Mammary epithelial cell (primary cell): ENCODE measurements at places on chromosomes 12 and 14. TPM values are rescaled to one million over a fixed set of nuclear protein-coding genes. Genes with fewer than 3 reads are reported as not detected.

MYF6 gene
- total RNA-seq: not detected

CHD8 gene
- 69.2 TPM for total RNA-seq

FLVCR2 gene
- 2.8 TPM for total RNA-seq

C14orf39 gene
- total RNA-seq: not detected in 2 replicates

GOLGA3 gene
- 75.5 and 89.9 TPM in 2 replicates for total RNA-seq

GRIN2B gene
- not detected in 2 replicates for total RNA-seq

FAM181A gene
- 0.17 TPM for total RNA-seq

ADAM21 gene
- 0.32 and 0.68 TPM in 2 replicates for total RNA-seq

RAPGEF3 gene
- 9.7 TPM for total RNA-seq

DNA sequence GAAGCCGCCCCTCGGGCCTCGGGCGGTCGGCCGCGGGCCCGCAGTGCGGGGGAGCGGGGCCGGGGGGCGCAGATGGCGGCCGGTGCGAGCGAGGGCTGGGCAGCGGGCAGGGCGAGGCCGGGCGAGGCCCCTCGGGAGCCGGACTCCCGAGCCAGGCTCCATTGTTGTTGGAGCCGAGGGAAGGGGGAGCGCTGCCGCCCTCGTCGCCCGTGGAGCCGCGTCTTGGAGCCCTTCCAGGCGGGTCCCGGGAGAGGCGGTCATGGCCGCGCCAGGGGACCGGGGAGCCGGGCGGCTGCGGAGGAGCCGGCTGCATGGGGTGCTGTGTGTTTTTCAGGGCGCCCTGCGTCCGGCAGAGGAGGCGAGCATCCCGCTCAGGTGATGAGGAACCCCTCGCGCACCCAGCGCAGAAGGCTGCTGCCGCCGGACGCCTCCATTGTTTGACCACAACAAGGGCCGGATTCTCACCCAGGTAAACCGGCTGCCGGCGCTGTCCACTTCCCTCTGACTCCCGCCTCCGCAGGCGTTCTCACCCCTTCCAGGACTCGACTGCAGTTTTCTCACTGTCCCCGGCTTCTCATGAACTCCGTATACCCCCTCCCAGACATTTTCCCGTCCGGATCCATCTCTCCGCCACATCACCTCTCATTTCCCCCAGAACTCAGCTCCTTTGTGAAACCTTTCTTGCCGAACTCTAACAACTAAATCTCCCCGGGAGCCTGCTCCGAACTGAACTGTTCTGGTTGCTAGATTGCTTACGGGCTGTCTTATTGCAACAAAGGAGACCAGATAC, 732 bp downstream of the ZNF664 start:
- peak; percentile 49 for DNase-seq

- no peak for DNase-seq
Observed at GRCh38 chr12:29572938-29573337, 75.5 kb upstream of the OVCH1 start.

DNA sequence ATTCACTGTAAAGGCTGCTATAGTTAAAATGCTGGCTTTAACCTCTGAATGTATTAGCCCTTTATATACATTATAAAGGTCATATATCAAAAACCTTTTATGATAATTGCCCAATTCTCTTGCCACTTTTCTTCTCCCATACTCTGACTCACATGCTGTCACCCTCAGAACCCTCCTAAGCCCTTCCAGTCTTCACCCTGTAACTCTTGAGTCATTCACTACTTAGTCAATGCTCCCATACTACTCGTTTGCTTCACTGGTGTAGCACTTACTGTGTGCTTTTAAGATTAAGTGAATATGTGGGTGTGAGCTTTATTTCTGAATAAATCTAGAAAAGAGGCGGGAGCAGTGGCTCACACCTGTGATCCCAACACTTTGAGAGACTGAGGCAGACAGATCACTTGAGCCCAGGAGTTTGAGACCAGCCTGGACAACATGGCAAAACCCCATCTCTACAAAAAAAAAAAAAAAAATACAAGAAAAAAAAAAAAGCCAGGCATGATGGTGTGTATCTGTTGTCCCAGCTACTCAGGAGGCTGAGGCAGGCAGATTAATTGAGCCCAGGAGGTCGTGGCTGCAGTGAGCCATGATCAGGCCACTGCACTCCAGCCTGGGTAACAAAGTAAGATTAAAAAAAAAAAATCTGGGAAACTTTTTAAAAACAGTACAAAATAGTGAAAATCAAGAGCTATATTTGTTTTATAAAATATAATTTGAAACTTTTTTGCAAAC, 37.6 kb downstream of the SPATA7 start:
- DNase-seq: peak; percentile 85

DNA sequence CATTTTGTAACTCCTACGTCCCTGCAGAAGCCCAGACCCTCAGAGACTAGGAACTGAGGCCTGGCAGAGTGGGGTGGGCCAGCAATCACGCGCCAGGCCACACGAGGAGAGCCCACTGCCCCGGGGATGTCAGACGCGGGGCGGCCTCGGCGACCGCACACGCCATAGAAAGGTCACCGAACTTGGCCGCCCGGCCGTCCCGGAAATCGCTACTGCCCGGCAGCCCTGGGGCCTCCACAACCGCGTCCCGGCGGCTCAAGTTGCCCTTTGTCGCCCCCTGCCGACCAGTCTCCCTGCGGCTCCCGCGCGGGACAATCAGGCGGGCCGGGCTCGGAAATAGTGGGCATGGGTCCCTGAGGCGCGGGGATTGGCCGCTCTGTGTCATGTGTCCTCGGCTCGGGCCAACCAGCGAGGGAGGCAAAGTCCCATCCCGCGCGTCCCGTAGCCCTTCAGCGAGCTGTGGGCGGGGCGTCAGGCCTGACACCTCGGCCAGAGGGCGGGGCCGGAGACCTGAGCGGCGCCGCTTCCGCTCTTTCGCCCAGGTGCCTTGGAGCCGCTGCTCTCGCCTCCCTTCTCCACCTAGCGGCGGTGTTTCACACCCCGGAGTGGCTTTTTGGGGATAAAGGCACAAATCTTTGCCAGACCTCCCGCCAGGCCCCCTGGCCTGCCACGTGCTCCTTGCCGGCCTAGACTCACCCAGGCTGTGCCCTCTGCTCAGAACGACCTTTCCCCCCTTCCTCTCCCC, 33.4 kb upstream of the DEGS2 start:
- peak; percentile 99 for DNase-seq

DNA sequence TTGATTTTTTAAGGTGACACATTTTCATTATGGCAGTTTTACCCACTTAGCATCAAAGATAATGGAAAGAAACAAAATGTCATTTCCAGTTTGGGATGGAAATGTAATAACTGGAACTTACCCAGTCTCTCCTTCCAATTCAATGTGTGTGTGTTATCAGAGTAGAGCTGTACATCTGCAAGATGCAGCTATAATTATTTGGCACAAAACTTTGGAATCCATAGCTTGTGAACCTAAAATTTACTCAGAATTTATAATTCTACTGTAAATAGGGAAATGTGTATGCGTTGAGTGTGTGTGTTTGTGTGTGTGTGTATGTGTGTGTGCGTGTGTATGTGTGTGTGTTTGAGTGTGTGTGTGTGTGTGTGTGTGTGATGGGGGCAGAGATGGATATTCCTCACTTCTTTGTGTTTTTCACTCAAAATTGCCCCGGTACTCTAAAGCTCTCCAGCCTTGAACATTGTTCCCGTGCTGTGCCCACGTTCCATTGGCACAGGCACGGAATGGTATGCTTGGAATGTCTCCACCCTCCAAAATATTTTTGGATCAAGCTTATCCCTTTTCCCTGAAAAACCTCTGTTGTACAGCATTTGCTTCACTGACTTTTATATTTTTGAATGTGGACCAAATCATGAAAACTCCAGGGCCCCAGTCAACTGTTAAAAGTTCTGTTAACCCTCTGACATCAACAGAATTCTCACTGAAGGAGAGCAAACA, 150.2 kb upstream of the BMP4 start:
- no peak for DNase-seq

DNA sequence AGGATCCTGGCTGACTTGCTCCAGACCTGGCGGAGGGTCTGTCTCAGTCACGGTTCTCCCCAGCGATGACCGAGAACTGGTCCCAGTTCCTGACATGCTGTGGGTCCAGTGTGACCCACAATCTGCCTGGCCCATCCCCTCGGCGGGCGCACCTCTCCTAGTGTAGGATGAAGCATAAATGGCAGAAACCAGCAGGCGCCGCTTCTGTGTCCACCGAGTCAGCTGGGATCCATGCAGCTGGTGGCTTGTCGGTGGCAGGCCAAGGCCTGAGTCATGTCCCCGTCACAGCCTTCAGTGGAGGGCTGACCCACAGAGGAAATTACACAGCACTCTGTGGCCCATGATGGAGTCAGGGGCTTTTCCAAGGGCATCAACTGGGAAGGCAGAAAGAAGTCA, 38.5 kb downstream of the NFKBIA start:
- DNase-seq: no peak

GRCh38 chr12:99142651-99143050, 497.6 kb downstream of the APAF1 start:
- DNase-seq: no peak

GRCh38 chr12:33247625-33248024, 192.0 kb downstream of the SYT10 start:
- DNase-seq: no peak

DNA sequence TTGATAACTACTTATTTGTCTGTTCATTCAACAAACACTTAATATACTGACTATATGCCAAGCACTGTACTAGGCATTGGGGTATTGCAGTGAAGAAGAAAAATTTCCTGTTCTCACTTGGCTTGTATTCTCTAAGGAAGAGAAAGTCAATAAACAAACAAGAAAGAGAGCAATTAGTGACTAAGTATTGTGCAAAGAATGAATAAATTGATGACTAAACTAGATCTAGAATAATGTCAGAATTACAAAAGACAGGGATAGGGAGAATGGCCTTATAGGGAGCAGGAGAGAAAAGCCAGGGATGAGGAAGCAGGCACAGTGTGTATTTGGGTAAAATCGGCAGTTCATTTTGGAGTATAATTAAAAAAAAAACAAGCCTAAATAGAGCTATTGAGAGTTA, 4.2 kb upstream of the LIN7A start:
- no peak for DNase-seq

DNA sequence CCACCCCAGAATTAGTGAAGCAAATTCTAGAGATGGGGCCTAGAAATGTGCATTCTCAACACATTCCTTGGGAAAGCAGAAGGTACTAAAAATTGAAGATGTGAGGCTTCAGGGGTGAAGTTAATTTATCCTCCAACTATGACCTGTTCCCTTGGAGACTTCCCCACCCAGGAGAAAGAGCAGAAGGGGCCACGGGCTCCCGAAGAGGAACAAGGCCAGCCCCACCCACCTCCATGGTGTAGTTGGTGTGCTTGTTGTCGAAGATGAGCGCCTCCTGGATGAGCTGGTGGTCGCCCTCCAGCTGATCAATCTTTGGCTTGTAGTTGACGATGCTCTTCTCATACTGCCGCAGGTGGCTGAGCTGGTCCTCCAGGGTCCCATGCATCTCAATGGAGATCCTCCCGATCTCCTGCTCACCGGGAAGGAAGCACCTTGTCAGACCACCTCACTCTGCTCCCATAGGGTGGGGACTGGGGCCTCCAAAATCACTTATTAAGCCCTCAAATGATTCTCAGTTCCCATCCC, 87.8 kb upstream of the ZFP36L1 start:
- no peak for DNase-seq

DNA sequence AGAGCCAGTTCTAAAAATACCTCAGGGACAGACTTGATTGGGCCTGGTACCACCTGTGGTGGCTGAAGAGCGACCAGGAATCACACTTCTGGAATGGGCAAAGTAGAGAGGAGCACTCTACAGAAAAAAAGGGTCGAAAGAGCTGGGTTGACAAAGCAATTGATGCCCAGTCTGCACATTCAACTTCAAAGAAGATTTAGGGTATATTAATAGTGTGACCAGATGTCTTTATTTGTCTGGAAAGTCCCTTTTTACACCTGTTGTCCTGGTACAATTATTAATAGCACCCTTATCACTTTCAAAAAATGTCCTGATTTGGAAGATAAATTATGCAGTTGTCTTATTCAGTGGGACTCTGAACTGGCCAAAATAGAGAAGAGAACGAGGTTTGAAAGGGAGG, 137.5 kb downstream of the DYRK2 start:
- DNase-seq: no peak

GRCh38 chr12:14984766-14985285, 12.0 kb downstream of the PDE6H start:
- DNase-seq: no peak

DNA sequence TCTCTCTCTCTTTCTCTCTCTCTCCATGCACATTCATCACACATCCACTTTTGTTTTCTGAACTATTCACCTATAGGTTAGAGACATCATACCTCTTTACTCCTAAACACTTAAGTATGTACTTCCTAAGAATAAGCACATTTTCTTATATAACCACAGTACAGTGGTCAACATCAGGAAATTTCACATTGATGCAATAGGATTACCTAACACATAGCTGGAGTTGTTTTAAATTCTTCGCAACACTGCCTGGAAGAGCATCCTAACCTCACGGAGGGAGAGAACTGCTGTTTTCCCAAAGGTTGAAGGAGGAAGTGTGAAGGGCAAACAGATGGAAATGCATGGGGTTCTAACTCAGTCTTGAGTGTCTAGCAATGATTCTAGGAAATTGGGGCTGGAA, 159.2 kb downstream of the SYT1 start:
- DNase-seq: no peak

GRCh38 chr12:74021937-74022336, 515.7 kb upstream of the ATXN7L3B start:
- DNase-seq: peak; percentile 55

- DNase-seq: peak; percentile 90
Observed at GRCh38 chr12:54222609-54223008, 33.8 kb upstream of the SMUG1 start.

- DNase-seq: no peak
Observed at GRCh38 chr12:96780330-96780729, 126.7 kb upstream of the NEDD1 start.

GRCh38 chr14:44379292-44379977, 127.6 kb downstream of the FSCB start:
- no peak for DNase-seq

DNA sequence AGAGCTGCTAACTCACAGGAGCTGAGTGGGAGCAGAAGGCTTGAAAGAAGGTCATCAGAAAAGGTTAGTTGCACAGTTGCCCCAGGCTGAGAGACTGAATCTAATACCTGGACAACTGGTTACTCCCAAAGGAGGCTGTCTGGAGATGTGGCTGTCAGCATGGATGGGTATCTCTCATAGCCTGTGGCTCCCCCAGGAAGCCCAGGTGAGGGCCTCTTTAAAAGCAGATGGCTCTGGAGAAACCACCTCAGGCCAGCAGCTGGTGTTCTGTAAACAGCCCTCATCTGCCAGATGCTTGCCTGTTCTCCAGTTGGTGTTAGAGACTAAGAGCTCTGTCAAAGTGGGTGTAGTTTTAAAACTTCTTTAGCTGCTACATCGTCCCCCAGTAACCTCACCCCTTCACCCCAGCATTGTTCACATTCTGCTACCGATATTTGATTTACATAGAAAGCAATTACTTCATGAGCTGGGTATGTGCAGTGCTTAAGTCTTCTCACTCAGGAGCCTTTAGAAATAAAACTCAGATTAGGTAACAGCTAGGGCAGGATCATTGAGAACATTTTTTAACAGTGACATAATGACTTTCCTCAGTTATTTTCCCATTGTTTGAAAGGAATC, 25.8 kb downstream of the DACT1 start:
- DNase-seq: peak; percentile 61

- DNase-seq: peak; percentile 17
Observed at GRCh38 chr12:90945070-90945649, 9.8 kb downstream of the CCER1 start.
